ENCODE measurements at places on chromosomes 6 and 20.

DNA sequence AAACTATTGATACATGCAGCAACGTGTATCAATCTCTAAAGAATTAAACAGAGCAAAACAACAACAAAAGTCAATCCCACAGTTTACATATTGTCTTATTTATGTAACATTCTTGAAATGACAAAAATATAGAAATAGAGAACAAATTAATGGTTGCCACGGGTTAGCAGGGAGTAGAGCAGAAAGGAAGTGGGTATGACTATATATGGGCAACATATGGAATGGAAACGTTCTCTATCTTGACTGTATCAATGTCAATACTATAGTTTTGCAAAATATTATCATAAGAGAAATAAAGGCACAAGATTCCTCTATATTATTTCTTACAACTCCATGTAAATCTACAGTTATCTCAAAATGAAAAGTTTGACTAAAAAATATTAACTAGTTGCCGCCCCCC, 12.8 kb downstream of the AK9 start:
- DNase-seq: no peak

GRCh38 chr6:54776891-54777290, 69.7 kb upstream of the FAM83B start:
- DNase-seq: no peak

GRCh38 chr20:3745686-3746173, 13.2 kb downstream of the HSPA12B start:
- no peak for DNase-seq

- DNase-seq: no peak
Measured at GRCh38 chr6:36913082-36913481, 27.3 kb downstream of the C6orf89 start.

DNA sequence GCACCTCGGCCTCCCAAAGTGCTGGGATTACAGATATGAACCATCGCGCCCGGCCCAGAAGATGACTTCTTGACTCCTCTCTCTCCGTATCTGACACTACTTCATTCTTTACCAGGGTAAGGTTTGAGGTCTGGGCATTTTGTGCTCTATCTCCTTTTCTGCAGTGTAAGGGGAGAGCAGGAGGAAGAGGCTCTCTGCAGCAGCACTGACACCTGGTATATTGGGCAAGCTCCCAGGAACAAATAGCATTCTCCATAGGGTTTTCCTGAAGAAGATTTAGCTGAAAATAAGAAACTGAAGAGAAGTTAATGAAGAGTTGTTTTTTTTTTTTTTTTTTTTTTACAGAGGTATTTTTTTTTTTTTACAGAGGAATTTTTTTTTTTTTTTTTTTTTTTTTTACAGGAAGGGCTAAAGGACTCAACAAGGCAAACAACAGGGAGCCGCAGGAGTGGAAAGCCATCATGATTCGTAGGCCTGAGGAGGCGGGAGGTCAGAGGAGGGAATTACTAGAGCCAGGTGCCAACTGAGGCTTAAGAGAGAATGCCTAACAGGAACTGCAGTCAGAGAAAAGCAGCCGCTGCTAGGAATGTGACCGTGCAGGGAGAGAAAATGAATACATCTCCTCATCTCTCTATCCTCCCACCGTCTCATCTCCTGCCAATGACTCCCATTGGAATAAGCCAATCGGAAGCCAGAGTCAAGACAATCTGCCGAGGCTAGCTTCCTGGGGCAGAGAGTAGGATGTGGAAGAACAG, 34.7 kb upstream of the ADGRF4 start:
- no peak for DNase-seq

GRCh38 chr20:53088786-53089185, 116.6 kb downstream of the TSHZ2 start:
- no peak for DNase-seq

DNA sequence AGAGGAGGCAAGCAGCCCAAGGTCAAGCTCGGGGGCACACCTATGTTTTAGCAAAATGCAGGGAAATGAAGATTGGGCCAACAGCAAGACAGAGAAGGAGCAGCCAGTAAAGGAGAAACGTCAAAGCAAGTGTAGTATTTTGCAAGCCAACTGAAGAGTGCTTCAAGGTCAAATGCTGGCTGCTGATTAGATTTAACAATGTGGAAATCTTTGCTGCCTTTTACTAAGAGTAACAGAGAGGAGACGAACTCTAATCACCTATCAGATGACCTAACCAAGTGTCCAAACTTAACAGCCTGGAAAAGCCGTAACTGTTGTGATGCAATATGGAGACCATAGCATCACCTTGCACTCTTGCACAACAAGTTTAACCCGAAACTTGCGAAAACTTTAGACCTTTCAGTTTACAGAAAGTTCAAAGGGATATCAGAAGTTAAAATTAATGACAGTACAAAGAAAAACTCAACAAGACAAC, 30.4 kb downstream of the AKIRIN2 start:
- no peak for DNase-seq
